Right renal cortex interstitium (tissue), 3 donors: ENCODE measurements at places on chromosomes 13 and 19.

DNA sequence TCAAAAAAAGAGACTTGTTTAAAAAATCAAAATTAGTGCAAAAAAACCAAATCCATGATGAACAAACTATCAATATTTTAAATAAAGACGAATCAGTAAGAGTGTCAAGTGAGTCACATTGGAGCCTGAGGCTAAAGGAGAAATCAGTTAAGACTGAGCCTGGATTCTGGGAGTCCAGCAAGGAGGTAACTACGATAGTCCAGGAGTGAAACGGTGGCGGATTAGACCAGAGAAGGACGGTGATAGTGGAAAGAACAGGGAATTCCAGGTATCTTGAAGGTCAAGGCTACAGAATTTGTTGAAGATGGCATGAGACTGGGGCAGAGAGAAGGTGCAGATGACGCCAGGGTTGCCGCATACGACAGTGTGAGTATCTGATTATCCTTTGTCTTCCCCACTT is 7.0 kb upstream of the NPAS1 start:
- DNase-seq, result no peak

- no peak for DNase-seq
These were observed 8.1 kb downstream of the VSTM2B start for GRCh38 chr19:29533578-29534544.

- DNase-seq, result no peak
These were observed 49.9 kb downstream of the UFM1 start for GRCh38 chr13:38399535-38399934.

DNA sequence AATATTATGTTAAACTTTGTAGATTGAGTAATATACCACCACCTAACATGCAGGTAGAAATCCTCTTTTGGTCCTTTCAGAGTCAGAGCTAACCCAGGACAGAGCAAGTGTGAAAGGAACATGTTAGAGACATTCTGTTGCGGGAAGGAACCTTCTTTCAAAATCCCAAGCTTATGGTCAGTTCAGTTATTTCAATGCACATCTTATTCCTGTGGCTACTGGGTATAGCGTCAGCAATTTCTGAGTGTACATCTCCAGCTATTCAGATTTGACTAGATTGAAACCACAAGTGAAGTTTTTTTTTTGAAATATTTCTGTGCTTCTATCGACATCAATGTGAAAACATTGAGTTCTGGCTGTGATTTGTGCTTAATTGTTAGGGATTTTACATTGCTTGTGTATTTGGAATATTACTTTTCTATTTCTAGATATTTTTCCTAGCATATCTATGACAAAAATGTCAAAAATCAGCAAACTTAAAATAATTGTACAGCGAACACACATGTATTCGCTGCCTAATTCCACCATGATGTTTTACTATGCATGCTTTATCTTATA is 165.3 kb downstream of the LMO7 start:
- no peak for DNase-seq

GRCh38 chr19:58519087-58519354 is 589 bp downstream of the ZBTB45 start:
- DNase-seq, result peak; percentile 65

DNA sequence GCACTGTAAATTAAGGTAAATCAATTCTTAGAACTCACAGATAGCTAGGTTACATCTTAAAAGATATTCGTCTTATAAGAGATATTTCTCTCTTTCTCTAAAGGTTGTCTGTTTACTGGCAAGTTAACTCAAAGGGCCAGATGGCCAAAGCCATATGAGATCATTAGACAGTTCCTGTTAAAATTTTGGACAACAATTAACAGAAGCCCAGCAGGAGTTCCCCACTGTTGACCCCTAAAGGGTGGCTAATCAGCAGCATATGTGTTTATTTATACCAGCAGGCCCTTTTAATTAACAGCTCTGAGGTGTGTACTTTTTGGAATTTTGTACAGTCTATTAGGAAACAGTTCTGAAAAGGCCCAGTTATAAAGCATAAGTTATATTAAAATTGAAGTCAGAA is 245.8 kb downstream of the LIG4 start:
- no peak for DNase-seq

- DNase-seq, result no peak
These were observed 13.5 kb upstream of the OR7D2 start for GRCh38 chr19:9165261-9165660.

- DNase-seq, result no peak
These were observed 2.0 kb downstream of the RPL36 start for GRCh38 chr19:5691822-5692722.

GRCh38 chr19:41189425-41190065 is 3.5 kb upstream of the CYP2S1 start:
- DNase-seq, result no peak

GRCh38 chr13:83980331-83980730 is 98.1 kb upstream of the SLITRK1 start:
- no peak for DNase-seq

DNA sequence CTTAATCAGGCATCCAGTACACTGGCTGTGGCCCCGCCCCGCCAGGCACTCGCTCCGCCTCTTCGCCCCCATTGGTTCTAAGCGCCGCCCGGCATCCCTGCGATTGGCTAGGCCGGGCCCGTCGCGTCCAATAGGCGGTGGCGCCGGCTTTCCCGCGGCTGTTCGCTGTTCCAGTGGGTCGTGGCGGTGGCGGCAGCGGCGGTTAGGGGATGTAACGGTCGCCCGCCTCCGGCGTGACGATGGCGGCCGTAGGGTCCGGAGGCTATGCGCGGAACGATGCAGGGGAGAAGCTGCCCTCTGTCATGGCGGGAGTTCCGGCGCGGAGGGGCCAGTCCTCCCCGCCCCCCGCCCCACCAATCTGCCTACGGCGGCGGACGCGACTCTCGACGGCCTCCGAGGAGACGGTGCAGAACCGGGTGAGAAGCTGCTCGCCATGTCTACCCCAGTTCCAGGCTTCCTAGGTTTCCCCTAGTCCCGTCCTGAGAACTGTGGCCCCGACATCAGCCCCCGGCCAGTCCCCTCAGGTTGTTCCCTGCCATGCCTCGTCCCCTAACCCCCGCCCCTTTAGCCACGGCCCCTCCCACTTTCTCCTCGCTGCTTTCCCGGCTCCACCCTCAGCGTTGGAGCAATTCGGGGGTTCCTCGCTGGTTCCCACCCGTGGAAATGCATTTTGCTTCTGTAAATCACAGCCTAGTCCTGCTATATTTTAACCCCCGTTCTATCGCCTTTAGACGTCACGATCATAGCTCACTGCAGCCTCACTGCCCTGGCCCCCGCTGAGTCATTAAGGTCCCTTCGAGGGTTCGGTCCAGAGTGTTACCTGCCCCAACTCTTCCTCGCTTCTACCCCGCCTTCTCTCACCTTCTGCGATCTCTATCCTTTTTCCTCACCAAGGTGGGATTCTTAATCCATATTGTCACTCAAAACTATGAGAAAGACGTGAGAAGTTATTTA is at the start of gene WDR62:
Gene WDR62 (plus strand): TSS at position 165 of the 954 bp plus-strand sequence. CDS start 75 bp downstream, at position 240.
- DNase-seq, result peak; percentile 86

- DNase-seq, result no peak
These were observed 36.7 kb downstream of the CUL4A start for GRCh38 chr13:113245849-113246796.

GRCh38 chr19:1058112-1058511 is 8.9 kb upstream of the ARHGAP45 start:
- DNase-seq, result no peak

- no peak for DNase-seq
These were observed 120.3 kb upstream of the SERTM1 start for GRCh38 chr13:36553491-36553890.

DNA sequence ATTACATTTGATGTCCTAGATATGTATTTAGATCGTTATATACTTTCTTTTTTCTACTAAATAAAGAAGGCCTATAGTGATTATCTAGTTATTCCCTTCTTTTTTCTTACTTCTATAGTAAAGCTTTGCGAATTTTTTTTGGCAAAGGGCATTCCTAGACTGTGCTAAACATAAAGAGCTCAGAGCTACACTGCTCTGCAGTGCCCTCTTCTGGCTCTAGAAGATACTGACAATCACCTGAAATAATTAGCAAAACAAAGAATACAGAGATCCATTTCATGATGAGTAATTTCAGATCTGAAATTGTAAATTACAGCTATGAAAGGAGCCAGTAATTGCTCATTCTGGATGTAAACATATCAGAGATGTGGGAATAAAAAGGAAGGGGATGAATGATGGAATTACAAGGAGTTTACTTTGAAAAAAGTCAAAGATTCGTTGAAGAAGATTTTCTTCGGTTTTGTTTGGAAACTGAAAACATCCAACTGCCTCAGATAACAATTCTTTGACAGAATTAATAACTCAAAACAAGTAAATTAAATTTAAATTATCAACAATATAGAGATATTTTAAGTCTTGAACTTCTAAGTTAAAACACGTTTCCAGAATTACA is 288.5 kb downstream of the NALCN start:
- no peak for DNase-seq

- no peak for DNase-seq
These were observed 39.9 kb downstream of the FOXO1 start for GRCh38 chr13:40626561-40626960.

GRCh38 chr13:89865164-89866064 is 1482.1 kb upstream of the MIR17HG start:
- no peak for DNase-seq

- no peak for DNase-seq
These were observed 15.3 kb downstream of the FPR3 start for GRCh38 chr19:51810223-51810622.

GRCh38 chr13:66138172-66138811 is 1091.8 kb downstream of the PCDH9 start:
- DNase-seq, result no peak

- DNase-seq, result no peak
These were observed 1.1 kb downstream of the TM6SF2 start for GRCh38 chr19:19271828-19272599.

GRCh38 chr13:87058786-87059329 is 612.3 kb upstream of the SLITRK5 start:
- no peak for DNase-seq

DNA sequence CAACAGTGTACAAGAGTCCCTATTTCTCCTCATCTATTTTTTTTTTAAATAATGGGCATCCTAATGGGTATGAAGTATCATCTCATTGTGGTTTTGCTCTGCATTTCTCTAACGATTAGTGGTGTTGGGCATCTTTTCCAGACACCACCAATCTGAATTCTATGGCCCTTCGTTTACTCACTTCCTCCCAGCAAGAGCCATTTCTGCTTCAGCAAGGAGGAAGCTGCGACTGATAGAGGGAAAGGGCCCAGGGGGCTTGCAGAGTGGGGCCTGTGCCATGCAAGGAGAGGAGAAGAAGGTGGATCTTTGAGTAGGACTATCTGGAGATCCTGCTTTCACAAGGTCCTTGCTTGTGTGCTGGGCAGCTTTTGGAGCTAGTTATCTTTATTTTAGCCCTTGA is 58.0 kb downstream of the USPL1 start:
- DNase-seq, result no peak

- no peak for DNase-seq
These were observed 464.4 kb downstream of the ITGBL1 start for GRCh38 chr13:101916775-101917474.

DNA sequence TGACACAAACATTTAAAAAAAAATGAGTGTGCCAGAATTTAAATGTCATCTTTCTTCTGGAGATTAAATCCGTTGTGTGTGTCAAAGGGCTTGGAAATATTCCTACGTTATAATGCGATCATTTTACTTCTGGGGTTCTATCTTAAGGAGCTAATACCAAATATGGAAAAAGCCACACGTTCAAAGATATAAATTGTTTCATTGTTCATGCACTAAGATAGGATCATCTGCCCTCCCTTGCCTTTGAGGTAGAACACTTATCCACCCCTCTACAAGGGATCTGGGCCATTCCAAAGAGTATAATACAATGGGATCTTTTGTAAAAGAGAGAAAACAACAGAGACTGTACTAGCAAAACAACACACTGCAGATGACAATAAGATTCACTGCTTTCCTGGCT is 64.9 kb downstream of the ANKRD10 start:
- DNase-seq, result no peak

DNA sequence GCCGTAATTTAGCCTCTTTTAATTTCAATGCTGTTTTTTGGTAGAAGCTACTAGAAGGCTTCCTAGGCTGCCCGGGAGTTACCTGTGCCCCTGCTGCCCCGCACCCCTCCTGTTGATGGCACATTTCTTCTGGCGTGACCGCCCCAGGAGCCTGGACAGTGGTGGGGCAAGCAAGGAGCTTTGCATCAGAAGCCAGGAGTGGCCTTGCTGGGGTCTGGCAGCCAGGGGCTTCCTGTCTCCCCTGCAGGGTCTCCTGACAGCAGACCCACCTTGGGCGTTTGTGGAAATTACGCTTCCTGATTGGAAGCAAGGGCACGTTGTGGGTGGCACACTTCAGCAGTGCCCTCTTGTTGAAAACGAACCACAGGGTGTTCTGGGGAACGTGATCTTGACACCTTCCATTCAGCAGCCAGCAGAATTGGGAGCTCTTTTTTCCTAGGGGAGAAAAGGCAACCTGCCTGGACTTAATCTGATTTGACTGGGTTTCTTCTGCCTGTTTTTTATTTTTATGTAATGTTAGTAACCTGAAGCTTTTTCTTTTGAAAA is 90.0 kb upstream of the TEX29 start:
- DNase-seq, result no peak

DNA sequence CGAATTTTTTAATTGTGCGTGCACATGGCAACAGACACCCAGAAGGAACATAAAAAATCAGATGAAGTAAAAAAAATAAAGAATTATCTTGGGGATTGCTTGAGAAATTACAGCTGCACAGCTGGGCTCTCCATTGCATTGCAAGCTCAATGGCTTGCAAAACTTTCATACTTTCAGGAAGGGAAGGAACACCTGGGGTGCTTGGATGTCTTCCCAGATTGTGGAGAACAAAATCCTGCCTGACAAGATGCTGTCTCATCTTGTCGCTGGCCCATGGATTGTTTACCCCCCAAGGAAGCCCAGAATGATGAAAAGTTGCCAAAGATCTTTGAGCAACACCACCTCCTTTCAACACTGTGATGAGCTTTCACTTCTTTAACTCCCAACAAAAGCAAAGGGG is 11.0 kb upstream of the CASP14 start:
- DNase-seq, result no peak

GRCh38 chr19:30824809-30825208 is 452.6 kb downstream of the ZNF536 start:
- DNase-seq, result no peak

GRCh38 chr13:63629591-63629990 is 2213.9 kb upstream of the PCDH20 start:
- no peak for DNase-seq

GRCh38 chr19:30283556-30283955 is 88.6 kb upstream of the ZNF536 start:
- DNase-seq, result no peak

- no peak for DNase-seq
These were observed 1237.7 kb upstream of the PCDH20 start for GRCh38 chr13:62653371-62653770.

GRCh38 chr13:42110410-42111155 is 62.1 kb downstream of the DGKH start:
- DNase-seq, result peak; percentile 34

GRCh38 chr19:16382775-16383543 is 58.3 kb downstream of the KLF2 start:
- DNase-seq, result peak; percentile 60

GRCh38 chr13:34430294-34430693 is 511.8 kb upstream of the NBEA start:
- DNase-seq, result no peak

- no peak for DNase-seq
These were observed 16.7 kb upstream of the SPART start for GRCh38 chr13:36362914-36363313.

GRCh38 chr13:19185086-19185864 is 3.7 kb upstream of the TUBA3C start:
- no peak for DNase-seq

GRCh38 chr13:44048326-44048725 is 168.6 kb downstream of the LACC1 start:
- DNase-seq, result no peak

- DNase-seq, result no peak
These were observed 48.4 kb downstream of the C1QTNF9 start for GRCh38 chr13:24357756-24358155.

- DNase-seq, result no peak
These were observed 10.9 kb upstream of the MEIS3 start for GRCh38 chr19:47430041-47430802.
